ENCODE measurements at places on chromosomes 16 and 17.
A peak's percentile ranks its signal among the peaks of the same experiment; 100 is the strongest.

GRCh38 chr17:67659028-67659427 is 58.7 kb upstream of the NOL11 start:
- DNase-seq, result no peak

DNA sequence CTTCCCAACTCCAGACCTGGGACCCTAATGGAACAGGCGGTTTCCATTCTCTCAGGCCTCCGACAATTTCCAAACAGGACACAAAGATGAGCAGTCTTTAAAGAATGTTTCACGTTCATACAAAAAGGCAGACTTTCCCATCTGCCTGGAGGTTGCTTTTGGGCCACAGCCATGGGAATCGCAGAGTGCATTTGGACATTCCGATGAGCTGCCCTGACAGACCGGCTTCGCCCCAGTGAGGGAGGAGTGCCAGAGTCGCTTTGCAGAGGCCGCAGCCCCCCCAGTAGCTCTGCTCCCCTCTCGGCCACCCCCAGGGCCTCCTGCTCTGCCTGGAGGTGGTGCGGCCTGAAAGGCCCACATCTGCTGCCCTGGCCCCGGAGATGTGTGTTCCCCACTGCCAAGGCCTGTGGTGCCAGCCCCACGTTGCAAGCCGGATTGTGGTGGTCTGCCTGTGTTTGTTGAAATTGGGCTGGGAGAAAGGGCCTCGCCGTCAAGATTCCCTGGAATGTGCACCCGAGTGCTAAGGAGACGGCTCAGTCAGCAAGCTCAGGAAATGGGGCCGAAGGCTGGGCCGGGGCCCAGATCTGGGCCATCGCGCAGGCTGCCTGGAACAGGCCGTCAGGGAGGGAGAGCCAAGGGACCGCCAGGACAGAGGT is 89.8 kb downstream of the C16orf95 start:
- peak; percentile 34 for DNase-seq

DNA sequence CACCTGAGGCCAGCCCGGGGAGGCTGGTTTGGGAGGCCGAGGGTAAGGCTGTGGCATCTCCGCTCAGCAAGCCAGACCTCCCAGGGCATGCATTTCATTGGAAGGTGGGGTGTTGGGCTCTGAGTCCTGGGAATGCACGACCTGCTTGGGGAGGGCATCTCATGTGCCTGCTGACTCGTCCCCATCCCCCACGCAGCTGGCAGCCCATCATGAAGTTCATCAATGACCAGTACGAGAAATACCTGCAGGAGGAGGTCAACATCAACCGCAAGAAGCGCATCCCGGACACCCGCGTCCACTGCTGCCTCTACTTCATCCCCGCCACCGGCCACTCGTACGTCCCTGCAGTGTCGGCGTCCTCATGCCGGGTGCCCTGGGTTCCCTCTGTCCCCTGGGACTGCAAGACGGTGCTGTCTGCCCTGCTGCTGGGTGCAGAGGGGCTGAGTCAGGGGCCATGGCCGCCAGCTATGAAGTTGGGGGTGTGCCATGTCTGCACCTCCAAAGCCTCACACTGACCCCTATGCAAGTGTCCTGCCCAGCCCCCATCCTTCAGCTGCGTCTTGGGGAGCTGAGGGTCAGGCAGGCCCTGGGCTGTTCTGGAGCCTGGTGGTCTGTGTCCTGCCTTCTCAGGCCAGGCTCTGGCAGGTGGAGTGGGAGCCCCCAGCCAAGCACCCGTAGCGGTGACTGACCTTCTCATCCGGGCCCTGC is 347.9 kb downstream of the SEC14L1 start:
- no peak for DNase-seq

DNA sequence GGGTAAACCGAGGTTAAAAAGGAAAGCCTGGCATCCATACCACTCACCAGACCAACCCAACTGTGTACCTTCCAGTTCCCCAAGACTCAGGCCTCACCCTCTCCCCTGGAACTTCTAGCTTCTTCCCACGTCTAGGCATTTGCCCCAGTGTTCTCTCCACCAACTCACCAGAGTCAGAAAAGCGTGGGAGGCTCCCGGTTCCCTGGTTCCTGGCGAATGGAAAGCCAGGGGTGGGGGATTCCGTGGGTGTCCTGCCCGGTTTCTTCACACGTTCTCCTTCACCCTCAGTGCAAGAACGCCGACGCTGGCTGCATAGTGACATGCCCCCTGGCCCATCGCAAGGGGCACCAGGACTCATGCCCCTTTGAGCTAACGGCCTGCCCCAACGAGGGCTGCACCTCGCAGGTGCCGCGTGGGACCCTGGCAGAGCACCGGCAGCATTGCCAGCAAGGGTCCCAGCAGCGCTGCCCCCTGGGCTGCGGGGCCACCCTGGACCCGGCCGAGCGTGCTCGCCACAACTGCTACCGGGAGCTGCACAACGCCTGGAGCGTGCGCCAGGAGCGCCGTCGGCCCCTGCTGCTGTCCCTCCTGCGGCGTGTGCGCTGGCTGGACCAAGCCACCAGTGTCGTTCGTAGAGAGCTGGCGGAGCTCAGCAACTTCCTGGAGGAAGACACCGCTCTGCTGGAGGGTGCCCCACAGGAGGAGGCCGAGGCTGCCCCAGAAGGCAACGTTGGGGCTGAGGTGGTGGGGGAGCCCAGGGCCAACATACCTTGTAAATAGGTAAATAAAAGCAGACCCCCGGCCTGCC is 1.7 kb downstream of the RNF151 start:
- DNase-seq, result no peak

DNA sequence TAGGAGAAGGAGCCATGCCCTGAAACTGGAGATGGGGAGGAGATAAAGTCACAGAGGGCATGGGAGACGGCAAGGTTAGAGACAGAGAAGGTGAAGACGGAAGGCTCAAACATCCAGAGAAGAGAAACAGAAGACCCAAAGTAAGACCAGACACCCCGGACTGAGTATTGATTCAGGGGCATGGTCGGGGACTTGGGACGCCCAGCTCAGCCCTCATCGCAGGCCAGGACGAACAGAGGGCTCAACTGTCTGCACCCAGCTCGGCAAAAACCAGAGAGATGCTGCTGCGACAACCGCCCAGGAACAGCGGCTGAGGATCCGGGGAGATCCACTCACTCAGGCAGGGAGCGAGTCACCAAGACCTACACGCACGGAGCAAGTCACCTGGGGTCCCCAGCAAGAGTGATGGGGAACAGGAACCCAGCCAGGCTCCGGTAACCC is 999 bp downstream of the XYLT1 start:
- no peak for DNase-seq

DNA sequence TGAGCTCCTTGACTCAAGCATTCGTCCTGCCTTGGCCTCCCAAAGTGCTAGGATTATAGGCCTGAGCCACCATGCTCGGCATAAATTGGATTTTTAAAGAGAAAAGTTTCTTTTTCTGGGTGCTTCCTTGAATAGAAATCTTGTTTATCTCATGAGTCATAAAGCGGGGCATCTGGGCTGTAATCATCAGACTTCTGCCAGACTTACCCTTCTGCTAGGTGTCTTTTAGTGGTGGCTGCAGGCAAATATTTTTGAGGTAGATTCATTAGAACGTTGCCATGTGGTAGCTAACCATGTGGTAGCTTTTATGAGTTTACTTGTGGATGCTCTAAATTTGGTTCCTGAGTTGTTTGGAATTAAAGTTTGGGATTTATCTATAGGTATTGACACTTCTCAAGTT is 13.4 kb downstream of the PGS1 start:
- no peak for DNase-seq

GRCh38 chr16:89002851-89003830 is 26.1 kb upstream of the CBFA2T3 start:
- no peak for DNase-seq

DNA sequence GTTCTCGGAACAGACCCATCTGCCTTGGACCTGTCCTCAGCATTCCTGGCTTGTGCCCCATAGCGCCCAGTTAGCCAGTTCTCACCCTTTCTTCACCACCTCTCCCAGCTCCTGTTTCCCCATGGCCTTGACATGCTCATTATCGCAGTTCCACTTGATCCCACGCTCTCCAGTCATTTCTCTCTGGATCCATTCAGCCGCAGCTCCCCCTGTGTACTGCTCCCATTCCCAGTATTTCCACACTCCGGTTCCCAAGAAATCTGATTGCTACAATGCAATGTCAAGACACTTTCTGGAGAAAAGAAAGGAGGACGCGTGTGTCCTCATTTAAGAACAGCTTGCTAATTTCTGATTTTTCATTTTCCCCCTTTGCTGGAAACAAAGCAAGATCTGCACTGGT is 55.4 kb downstream of the TMEM186 start:
- no peak for DNase-seq

DNA sequence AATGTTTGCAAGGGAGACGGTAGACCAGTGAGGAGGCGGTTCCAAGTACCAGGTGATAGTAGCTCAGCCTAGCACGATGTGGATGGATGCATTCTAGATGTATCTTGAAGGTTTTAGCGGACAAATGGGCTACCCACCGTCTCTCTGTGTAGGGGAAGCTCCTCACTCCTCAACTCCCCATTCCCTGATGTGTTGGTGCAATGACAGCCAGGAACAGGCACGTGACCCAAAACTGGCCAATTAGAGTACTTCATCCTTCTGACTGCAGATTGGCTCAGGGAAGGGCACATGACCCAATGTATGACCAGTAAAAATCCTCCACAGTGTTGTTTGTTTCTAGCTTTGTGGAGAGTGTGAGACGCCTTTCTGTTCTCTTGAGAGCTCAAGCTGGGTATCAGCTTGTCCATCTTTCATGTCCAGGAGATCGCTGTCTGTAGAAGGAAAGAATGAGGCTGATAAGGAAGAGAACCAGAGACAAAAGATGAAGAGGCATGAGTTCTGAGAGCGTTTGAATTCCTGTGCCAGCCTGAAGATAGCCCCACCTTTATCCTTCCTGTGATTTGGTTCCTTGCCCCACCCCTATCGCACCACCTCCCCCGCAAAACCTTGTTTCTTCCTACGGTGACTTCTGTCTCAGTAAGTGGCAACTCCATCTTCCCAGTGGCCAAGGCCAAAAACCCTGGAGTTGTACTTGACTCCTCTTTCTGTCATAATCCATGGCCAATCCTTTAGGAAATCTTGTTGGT is 2.3 kb upstream of the BORCS6 start:
- no peak for DNase-seq

- DNase-seq, result peak; percentile 60
Observed at GRCh38 chr17:13582776-13583547, 18.8 kb downstream of the HS3ST3A1 start.

DNA sequence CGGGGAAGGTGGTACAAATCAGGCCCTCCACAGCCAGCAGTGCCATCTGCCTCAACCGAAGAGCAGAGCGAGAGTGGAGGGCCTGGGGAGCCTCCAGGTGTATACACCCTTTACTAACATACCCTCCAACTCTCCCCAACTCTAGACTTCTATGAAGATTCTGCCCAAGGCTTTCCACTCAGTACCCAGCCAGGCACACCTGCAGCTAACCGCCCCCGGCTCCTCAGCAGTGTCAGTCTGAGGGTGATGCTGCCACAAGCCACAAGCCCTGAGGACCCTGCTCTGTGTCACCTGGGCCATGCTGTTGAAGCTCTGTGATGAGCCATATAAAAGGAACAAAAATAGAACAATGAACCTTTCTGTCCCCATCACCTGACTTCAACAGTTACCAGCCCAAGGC is 3.8 kb downstream of the CENPV start:
- DNase-seq, result no peak

- no peak for DNase-seq
Observed at GRCh38 chr17:58527949-58528348, 13.5 kb upstream of the MTMR4 start.

DNA sequence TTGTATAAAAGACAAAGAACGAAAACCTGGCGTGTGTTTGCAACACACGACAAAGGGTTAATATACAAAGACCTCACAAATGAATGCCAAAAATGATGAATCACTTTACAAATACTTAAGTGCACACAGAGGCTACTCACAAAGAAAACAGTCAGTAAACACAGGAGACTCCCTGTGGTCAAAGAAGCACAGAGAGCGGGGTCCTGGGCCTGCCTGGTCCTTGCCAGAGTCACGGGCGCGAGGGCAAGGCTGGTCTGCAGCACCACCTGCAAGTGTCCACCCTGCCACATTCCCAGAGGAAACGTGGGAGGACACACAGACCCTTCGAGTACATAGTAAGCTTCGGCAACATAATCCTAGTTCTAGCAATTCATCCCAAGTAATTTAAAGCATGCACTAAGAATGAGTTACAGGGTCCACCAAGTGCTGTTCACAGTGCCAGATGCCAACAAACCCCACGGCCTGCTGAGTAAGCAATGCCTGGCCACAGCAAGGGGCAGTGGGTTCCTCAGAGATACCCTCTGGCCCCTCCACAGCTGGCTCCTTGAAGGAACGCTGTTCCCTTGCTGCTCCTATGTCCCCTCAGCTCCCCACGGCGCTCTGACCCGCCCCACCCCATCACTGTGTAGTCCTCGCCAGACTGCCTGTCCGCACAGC is 24.6 kb upstream of the FAAP100 start:
- no peak for DNase-seq

GRCh38 chr16:81645266-81645694 is 133.8 kb upstream of the PLCG2 start:
- peak; percentile 79 for DNase-seq

GRCh38 chr17:76714822-76715495 is 4.2 kb upstream of the MXRA7 start:
- DNase-seq, result no peak

DNA sequence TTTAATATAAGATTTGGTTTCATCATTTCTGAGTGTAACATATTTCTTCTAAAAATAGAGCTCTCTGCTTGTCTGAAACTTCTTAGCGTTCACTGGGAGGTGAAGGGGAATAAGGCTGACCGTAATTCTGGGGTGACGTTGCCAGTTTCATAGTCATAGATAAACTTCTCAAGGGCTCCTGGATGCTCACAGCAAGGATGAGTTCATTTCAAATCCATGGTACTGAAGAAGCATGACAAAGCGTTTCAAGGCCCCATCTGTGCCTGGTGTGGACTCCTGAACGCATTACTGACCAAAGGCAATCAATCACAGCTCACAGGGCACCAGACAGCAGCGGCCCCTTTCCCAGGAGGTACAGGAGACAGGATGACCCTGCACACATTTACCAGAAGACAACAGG is 12.0 kb upstream of the EVPL start:
- DNase-seq, result no peak

- no peak for DNase-seq
Observed at GRCh38 chr16:69094501-69094900, 11.0 kb upstream of the HAS3 start.

DNA sequence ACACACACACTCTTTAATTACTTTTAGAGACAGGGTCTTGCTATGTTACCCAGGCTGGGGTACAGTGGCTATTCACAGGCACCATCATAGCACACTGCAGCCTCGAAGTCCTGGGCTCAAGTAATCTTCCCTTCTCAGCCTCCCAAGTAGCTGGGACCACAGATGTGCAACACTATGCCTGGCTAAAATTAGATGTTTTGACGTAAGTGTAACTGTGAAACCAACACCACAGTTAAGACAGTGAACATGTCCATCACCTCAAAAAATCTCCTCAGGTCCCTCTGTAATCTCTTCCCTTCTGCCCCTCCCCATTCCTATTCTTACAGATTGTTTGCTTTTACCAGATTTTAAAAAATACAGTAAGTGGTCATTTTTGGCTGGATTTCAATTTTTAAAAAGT is 66.7 kb downstream of the RPGRIP1L start:
- no peak for DNase-seq

DNA sequence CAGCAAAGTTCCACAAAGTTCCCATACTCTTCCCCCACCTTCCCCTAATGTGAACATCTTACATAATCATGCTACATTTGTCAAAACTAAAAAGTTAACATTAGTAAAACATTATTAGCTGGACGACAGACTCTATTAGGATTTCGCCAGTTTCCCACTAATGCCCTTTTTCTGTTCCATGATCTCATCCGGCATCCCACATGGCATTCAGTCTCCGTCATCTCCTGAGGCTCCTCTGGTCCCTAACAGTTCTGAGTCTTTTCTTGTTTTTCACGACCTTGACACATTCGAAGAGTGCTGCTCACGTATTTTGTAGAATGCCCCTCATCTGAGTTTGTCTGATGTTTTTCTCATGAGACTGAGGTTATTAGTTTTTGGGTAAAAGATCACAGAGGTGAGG is 8.8 kb upstream of the MPRIP start:
- DNase-seq, result no peak

Measured in AG04449 (cell line).